ENCODE measurements at places on chromosomes 1 and 21. TPM values are rescaled to one million over a fixed set of nuclear protein-coding genes. Genes with fewer than 3 reads are reported as not detected.

- no peaks in the 10 kb centered on the region for H3K4me1 ChIP-seq
- H3K27ac ChIP-seq: no peak overlapping the region
- no peaks in the 10 kb centered on the region for H3K27me3 ChIP-seq
- no peaks in the 10 kb centered on the region for H3K36me3 ChIP-seq
Measured at GRCh38 chr1:233549917-233550316, 64.0 kb upstream of the KCNK1 start.

- no peaks in the 10 kb centered on the region for H3K36me3 ChIP-seq
- H3K4me1 ChIP-seq: peaks cover 16% of the 10 kb centered on the region
- H3K27ac ChIP-seq: no peak overlapping the region
- H3K27me3 ChIP-seq: no peaks in the 10 kb centered on the region
Measured at GRCh38 chr21:44722731-44723130, 11.4 kb upstream of the TSPEAR start.

- H3K27me3 ChIP-seq: no peaks in the 10 kb centered on the region
- no peaks in the 10 kb centered on the region for H3K4me1 ChIP-seq
- no peak for DNase-seq
- no peaks in the 10 kb centered on the region for H3K36me3 ChIP-seq
- no peak overlapping the region for H3K4me3 ChIP-seq
- H3K27ac ChIP-seq: no peak overlapping the region
Measured at GRCh38 chr1:213332491-213332890, 281.4 kb downstream of the RPS6KC1 start.

DNA sequence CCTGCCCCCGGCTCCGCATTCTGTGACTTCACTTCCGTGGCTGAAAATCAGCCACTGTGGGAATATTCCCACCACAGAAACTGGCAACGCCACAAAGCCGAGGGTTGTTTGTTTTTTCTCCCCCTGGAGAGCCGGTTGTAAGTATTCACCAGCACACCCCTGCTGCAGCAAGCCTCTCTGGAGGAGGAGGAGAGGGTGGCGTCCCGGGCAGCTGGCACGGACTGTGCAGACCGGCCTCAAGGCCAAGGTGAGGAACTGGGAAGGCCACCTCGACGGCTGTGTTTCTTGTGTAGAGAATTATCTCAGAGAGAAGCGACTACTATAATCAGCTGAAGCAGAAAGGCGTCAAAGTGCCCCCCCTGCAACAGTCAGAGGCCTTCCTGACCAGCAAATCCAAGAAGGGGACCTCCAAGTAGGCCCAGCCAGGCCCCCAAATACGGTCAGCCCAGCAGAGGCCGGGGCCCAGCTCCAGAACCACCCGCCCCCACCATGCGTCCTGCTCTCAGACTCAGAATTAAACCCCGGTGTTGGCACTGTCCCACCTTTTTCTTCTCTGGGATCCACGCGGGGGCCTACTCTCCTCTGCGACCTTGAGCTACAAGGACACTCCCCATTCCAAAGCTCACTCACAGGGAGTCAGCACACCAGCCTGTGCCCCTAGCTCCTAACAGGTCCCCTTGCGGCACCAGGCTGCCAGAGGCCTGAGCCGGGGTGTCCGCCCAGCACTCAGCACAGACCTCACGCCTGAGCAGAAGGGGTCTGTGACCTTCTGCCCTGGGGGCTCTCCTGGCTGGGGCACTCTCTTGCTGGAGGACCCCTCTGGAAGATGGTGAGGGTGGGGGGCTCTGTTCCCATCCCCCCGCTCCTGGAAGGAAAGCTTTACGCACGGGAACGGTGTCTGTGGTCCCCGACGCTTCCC, 1.2 kb upstream of the SMIM1 start:
- H3K36me3 ChIP-seq: no peaks in the 10 kb centered on the region
- no peaks in the 10 kb centered on the region for H3K27me3 ChIP-seq
- peaks cover 12% of the 10 kb centered on the region for H3K4me1 ChIP-seq

GRCh38 chr1:43781574-43781973, 74.2 kb downstream of the ST3GAL3 start:
- no peaks in the 10 kb centered on the region for H3K27me3 ChIP-seq
- H3K4me3 ChIP-seq: no peak overlapping the region
- no peak overlapping the region for H3K27ac ChIP-seq
- no peak for DNase-seq

GRCh38 chr1:229197265-229197585, 73.7 kb upstream of the RAB4A start:
- no peak for DNase-seq
- H3K36me3 ChIP-seq: no peaks in the 10 kb centered on the region
- H3K4me3 ChIP-seq: no peak overlapping the region
- H3K4me1 ChIP-seq: peaks cover 9% of the 10 kb centered on the region

- no peak overlapping the region for H3K4me3 ChIP-seq
- H3K27ac ChIP-seq: no peak overlapping the region
- no peaks in the 10 kb centered on the region for H3K27me3 ChIP-seq
- no peaks in the 10 kb centered on the region for H3K36me3 ChIP-seq
- no peaks in the 10 kb centered on the region for H3K4me1 ChIP-seq
- DNase-seq: no peak
Measured at GRCh38 chr1:184954232-184954995, 19.9 kb downstream of the NIBAN1 start.

DNA sequence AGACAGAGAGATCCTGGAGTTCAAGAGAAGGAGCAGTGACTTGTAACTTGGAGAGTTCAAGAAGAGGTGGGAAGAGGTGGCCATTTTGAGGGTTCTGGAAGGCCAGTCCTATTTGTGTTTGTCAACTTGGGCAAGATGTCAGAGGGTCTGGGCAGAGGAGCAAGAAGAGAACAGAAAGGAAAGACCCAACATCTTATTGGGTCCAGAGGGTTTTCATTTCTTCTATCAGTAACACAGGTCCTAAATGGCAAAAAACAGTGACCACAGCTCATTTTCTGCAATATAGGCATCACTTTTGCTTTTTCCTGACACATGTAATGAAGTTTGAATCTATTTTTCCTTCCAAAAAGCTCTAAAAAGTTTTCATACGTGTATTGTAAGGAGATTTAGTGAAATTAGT, 38.3 kb upstream of the MAP10 start:
- H3K4me3 ChIP-seq: no peak overlapping the region
- H3K27me3 ChIP-seq: no peaks in the 10 kb centered on the region
- H3K27ac ChIP-seq: no peak overlapping the region
- H3K36me3 ChIP-seq: no peaks in the 10 kb centered on the region
- DNase-seq: no peak
- no peaks in the 10 kb centered on the region for H3K4me1 ChIP-seq

Gene TMPRSS2
- not detected for total RNA-seq

Gene CRYZL1
- total RNA-seq: 27.4 TPM

Measured in naive thymus-derived CD4-positive, alpha-beta T cell (primary cell).